ENCODE measurements at places on chromosomes 13 and 19.

GRCh38 chr19:11387162-11388034 is 3.3 kb upstream of the EPOR start:
- DNase-seq, result no peak

DNA sequence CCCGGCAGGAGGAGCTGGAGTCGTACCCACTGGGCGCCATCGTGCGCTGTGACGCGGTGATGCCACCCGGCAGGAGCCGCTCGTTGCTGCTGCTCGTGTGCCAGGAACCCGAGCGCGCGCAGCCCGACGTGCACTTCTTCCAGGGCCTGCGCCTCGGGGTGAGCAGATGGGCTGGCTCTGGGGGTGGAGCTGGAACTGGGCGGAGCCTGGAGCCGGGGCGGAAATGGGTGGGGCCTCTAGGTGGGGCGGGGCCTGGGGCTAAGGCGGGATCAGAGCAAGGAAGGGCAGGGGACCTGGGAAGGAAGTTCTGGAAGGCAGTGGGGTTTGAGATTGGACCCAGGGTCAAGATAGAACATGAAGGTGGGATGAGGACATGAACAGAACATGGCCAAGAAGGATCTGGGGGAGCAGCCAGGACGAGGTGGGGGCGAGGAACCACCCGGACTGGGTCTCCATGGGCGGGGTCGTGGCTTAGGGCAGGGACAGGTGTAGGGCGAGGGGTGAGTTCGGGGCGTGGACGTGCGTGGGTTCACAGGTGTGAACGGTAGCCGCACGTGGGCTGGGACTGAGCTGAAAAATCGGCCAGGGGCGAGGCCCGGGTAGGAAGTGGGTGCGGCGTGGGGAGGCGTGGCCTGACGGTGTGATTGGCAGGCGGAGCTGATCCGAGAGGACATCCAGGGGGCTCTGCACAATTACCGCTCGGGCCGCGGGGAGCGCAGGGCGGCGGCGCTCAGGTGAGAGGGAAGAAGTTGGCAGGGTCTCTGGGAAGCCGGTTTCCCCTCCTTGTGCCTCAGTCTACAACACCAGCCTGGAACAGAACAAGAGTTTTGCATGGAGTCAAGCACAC is 4.7 kb downstream of the EPS8L1 start:
- DNase-seq, result peak; percentile 67

DNA sequence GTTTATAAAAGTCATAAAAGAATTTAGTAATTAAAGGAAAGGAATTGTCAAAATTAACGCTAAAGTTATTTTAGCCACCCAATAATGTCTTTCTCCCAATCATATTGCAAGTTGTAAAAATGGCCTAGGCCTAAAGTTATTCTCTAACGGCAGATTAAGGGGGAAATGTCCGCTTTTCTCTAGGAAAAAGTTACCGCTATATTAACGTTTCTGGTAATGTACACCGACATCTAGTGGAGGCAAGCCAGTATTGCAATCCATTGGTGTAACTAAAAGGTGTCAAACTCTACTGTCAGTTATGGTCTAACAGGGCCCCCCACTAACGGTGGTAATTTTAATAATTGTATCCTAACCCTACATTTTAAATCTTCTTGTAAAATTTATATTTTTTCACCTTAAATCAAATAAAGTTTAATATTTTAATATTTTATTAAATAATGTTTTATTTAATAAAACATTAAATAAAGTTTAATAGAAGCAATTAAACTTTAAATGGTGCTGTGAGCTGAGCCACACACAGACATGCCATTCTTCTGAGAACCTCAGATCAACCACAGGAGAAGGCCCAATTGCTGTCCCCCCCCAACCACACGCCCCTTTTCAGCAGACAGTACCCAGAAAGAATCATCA is 35.9 kb upstream of the ZSCAN5A start:
- DNase-seq, result peak; percentile 68

DNA sequence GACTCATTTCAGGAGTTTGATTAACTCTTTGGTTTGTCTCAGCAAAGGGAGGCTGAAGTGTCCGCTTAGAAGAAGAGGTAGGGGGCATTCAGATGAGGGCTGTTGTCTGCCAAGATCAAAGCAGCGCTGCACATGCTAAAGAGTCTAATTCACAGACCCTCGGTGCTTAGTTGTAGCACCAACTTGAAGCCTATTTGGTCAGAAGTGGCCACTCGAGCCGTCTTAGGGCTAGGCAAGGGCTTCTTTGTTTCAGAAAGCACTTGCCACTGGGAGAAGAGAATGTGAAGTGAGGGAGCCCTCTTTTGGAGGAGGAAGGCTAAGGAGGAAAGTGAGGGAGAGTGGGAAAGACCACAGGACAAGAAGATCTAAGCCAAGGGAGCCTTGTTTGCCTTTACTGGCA is 313.4 kb upstream of the TMTC4 start:
- peak; percentile 75 for DNase-seq

- no peak for DNase-seq
Measured at GRCh38 chr13:70856711-70857110, 748.5 kb upstream of the KLHL1 start.

- DNase-seq, result peak; percentile 37
Measured at GRCh38 chr13:80133631-80134261, 207.2 kb downstream of the SPRY2 start.

- no peak for DNase-seq
Measured at GRCh38 chr13:113924184-113924901, 49.5 kb downstream of the C13orf46 start.

GRCh38 chr19:57382806-57383488 is 6.7 kb upstream of the ZNF548 start:
- no peak for DNase-seq

DNA sequence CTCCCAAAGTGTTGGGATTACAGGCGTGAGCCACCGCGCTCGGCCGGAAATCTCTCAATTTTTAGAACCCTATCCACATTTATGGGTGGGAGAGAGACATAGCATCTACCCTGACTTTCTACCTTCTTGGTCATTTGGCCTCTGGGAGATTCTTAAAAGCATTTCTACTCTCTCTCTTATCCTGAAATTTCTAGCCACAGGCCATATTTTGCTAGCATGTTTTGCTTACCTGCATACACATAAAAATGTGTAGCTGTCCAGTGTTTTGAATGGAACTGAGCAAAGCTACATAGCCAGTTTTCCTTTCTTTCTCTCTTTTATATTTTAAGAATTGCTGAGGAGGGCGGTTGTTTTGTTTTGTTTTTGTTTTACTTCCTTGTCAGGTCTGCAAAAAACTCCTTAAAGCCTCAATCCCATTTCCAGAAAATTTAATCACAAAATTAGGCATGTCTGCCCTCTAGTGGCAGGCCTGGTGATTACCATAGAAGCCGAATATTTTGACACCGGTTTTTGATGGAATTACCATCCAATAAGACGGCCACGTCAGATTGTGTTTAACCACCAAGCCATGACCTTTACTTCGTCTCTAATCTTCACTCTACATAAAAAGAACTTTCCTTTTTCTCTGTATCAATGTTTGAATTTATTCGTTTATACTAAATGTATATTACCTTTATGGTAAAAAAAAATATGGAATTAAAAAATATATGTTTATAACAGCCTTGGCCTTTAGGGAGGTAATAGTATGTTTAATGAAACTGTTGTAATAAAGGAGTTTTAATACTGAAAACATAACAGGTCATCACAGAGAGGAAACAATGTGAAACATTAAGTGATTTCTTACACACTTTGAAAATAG is 34.4 kb upstream of the OXGR1 start:
- DNase-seq, result peak; percentile 68

- DNase-seq, result no peak
Measured at GRCh38 chr13:51663973-51664957, 80.0 kb downstream of the WDFY2 start.

GRCh38 chr13:113969311-113969972 is 4.4 kb downstream of the C13orf46 start:
- DNase-seq, result no peak

GRCh38 chr19:11377237-11377636 is 2.8 kb downstream of the SWSAP1 start:
- DNase-seq, result peak; percentile 87

- DNase-seq, result peak; percentile 13
Measured at GRCh38 chr13:91482427-91482826, 84.0 kb downstream of the GPC5 start.

GRCh38 chr19:2542341-2543069 is 66.6 kb downstream of the GADD45B start:
- DNase-seq, result peak; percentile 88

DNA sequence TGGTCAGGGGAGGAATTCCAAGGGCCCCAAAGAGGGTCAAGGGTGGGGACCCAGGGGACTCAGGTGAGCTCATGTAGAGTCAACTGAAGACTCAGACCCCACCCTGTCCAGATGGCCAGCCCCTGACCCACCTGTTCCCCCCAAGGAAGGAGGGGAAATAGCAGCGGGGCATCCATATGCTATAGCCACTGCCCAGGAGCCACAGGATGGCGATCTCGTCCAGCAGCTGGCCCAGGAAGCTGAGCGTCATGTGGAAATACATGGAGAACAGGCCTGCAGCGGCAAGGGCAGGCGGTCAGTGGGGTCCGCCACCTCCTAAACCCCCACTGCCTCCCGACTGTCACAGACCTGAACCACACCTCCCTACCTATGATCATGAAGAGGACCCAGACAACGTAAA is 21.4 kb downstream of the ACER1 start:
- no peak for DNase-seq

DNA sequence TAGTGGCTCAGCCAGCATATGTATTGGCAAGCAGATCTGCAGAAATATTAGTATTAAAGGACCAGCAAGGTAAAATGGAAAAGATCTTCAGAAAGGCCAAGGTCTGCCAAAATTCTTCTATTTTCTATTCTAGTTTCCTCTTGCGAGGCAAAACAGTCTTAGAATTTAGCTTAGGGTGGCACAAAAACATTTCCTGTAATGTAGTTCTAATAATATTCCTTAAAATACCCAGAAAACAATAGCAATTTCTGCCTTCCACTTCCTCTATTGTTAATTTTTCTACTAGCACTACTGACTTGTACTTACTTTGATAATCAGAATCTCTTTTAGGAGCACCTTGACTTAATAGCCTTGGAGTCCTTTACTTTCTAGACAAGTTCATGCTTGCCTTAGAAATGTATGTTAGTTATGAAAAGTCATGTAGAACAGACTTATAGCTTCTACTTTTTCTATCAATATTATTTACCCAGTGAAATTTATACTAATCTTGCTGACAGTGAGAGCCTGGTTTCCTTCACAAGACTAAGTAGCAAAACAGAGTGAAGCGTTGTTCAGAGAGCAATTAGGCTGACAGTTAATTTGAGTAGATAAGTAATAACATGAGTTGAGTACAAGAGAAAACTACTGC is 23.9 kb upstream of the LPAR6 start:
- DNase-seq, result no peak

DNA sequence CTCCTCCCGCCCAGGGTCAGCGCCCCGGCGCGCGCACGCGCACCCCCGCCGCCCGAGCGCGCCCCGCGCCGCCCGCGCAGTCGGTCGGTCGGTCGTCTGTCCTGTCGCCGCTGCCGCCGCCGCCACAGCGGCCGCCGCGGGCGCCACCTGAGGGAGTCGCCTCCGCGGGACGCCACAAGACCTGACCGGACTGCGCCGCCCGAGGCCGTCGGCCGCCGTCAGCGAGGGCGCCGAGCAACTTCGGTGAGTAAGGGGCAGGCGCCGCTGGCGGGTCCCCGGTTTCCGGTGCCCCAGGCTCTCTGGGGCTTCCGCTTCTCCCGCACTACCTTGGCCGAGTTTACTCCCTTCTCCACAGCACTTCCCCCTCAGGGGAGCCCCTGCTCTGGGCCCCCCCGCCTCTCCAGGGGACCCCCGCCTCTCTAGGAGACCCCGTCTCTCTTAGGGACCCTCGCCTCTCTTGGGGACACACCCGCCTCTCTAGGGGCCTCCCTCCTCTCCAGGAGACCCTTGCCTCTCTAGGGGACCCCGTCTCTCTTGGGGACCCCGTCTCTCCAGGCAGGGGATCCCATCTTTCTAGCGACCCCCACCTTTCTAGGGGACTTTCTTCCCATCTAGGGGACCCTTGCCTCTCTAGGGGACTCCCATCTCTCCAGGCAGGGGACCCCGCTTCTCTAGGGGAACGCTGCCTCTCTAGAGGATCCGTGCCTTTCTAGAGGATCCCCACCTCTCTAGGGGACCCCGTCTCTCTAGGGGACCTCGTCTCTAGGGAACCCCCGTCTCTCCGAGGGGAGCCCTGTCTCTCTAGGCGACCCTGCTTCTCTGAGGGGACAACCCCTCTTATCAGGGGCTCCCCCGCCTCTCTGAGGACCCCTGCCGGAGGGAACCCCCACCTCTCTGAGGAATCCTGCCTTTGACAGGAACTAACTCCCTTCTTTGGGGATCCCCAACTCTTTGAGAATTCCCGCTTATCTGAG is 19.3 kb upstream of the GATAD2A start:
- DNase-seq, result peak; percentile 41
